Activated CD4-positive, alpha-beta T cell treated with anti-CD3 and anti-CD28 coated beads, Interleukin-10, Interleukin-2, amounts not matched to agents 100 ng/mL and 50 ng/mL, durations not matched to agents 16 hours and 8 hours (primary cell): ENCODE measurements at places on chromosomes 4 and X.

GRCh38 chr4:38235354-38235753, 275.2 kb downstream of the PTTG2 start:
- DNase-seq: no peak

- DNase-seq: peak; percentile 80
Observed at GRCh38 chr4:26885912-26886274, 25.3 kb downstream of the STIM2 start.

- no peak for DNase-seq
Observed at GRCh38 chr4:155541716-155542115, 124.9 kb upstream of the GUCY1A1 start.

DNA sequence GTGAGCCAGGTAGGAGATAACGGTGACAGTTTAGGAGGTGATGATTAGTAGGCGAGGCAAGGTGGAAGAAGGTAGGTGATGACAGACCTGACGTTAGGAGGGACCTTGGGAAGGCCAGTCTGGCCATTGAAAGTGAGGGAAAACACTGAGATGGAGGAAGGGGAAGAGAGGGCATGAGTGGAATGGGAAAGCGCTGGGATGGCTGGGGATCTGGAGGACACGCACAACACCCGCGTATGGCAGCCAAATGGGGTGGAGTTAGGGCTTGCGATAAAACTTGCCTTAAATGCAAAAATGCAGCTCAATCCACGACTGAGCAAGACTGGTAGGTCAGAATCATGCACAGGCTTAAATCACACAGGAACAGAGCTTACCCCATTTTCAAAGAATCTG, 605 bp upstream of the CDKL2 start:
- DNase-seq: no peak

DNA sequence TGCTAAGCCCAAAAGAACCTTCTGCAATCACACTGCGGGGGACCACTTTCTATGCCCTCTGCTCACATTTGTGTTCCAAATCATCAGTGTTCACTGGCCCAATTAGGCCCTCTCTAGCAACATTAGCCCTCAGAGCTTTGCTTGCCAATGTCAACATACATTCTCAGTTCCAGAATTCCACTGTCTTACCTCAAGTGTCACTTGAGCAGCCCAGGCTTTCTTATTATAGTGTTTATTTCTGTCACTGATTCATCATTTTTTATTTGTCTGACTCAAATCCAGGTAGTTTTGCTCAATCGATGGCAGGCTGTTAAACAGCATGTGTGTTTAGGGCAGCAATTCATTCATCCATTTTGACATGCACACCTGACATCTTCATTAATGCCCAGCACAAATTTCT, 291.2 kb downstream of the TEX13A start:
- DNase-seq: no peak

DNA sequence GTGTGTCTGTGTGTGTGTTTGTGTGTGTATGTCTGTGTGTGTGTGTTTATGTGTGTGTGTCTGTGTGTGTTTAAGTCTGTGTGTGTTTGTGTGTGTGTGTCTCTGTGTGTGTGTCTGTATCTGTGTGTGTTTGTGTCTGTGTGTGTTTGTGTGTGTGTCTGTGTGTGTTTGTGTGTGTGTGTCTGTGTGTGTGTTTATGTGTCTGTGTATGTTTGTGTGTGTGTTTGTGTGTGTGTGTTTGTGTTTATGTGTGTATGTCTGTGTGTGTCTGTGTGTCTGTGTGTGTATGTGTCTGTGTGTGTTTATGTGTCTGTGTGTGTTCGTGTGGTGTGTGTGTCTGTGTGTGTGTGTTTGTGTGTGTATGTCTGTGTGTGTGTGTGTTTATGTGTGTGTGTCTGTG, 11.4 kb downstream of the IL9R start:
- no peak for DNase-seq

- DNase-seq: no peak
Observed at GRCh38 chr4:9921326-9921725, 100.0 kb downstream of the SLC2A9 start.

DNA sequence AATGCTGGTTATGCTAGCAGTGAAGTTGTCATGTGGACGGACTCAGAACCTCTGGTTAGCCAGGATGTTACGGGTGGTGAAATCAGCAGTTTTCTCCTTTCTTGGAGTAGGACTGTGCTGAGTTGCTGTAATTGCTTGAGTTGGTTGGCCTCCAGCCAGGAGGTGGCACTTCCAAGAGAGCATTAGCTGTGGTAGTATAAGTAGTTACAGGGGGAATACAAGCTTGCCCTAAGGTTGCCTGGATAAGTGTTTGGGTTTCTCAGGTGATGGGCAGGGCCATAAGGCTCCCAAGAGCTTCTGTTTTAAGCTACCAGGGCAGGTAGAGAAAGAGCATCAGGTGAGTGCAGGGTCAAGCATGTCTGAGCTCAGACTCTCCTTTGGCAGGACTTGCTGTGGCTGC, 103.0 kb downstream of the ZNF518B start:
- DNase-seq: no peak

GRCh38 chr4:119337010-119337409, 15.1 kb upstream of the FABP2 start:
- no peak for DNase-seq

DNA sequence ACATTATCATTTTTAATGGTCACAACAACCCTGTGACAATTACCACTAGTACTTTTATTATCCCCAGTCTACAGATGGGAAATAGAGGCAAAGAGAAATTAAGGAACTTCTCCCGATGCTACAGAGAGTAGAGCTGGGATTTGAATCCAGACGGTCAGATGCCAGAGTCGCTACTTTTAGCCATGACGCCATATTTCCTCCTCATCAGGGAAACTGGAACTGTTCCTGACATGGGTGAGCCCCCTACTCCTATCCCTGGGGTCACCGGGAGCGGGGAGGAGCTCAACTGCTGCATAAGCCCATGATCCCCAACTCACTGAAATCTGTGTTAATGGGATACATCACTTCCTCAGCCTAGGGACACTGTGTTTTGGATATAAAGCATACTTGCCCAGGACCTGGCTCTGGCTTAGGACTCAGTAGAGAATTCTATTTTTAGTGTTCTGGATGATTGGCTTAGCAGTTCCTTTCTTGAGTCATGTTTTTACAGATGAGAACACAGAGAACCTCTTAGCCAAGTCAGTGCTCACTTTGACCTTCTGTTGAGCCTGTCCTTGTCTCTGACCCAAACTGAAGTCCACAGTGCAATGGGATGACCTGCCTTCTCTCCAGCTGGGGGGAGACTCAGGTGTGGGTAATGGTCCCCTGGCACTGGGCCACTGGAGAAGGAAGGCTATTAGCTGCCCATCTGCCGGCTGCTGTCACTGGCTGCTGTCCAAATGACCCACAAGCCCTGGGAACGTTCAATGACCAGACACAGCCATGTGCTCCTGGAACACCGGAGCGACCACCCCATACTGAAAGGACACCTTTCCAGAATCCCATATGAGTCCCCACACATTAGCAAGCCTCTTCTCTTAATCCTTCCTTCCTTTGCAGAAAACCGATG, 90.8 kb upstream of the SHISA3 start:
- DNase-seq: no peak

GRCh38 chr4:129323658-129324057, 227.7 kb downstream of the C4orf33 start:
- DNase-seq: no peak

- no peak for DNase-seq
Observed at GRCh38 chr4:171621646-171622045, 191.6 kb upstream of the GALNTL6 start.

GRCh38 chrX:25022499-25023325, 6.9 kb upstream of the ARX start:
- no peak for DNase-seq

- no peak for DNase-seq
Observed at GRCh38 chrX:6004529-6004928, 224.1 kb downstream of the NLGN4X start.

DNA sequence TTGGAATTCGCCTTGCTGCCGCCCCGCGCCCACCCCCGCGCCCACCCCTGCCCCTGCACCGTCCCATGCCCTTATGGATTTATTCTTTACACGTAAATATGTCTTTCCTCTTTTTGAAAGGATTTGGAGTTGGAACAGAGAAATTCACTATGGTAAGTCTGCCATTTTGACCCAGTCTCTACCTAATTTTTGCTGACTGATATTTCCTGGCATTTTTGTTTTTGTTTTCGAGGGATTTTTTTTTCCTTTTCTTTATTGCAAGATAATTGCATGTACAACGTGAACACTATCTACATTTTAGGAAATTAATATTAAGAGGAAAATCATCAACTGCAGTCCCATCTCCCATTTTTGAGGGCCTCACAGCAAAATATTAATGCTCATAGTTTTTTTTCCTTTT, 468 bp upstream of the SPIN2B start:
- no peak for DNase-seq

DNA sequence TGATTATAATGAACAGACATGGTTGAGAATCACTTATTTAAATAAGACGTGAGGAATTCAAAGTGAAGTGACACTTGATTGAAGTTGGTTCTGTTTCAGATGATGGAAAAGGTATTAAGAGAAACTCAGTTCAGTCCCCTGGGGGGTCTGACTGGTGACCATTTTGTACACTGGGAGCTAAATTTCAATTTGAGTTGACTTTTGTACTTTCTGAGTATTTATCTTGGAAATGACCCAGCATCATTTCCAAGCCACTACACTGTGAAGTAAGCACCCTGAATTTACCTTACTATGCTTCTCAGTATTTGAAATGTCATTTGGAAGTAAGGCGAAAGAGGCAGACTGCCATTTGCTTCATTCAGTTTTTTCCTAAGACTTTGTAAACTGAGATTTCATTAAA, 73.4 kb downstream of the CNOT6L start:
- DNase-seq: no peak

DNA sequence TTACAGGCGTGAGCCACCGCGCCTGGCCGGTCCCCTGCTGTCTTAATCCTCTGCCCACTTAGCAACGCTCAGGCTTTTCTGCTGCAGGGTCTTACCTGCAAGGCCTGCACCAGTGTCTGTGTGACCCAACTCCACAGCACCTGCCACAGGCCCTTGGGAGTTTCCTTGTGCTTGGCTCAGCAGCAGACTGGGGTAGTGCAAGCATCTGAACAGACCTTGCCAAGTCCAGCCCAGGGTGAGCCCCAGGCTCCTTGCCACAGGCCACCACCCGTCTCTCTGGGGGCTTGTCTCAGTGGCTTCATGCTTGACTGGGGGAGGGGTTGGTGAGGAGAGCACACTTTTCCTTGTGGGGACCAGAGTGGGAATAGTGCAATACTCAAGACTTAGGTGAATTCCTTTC, 87.0 kb downstream of the FAM193A start:
- no peak for DNase-seq

DNA sequence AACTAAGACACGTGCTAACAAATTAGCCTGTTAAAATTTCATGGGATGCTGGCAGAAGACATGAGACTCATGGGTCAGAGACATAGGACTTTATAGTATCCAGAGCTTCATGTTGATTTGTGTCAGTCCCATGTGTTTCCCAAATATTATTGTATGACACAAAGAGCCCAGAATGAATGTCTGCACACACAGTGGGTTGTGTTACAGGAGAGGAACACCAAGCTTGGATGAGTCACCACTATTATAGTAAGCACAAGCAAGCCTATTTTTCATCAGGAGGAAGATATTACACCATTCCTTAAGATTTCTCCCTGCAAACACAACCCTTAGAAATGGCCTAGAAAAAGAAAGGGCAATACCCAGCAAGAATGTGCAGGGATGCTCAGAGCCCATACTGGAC, 15.4 kb downstream of the BBS12 start:
- DNase-seq: no peak

DNA sequence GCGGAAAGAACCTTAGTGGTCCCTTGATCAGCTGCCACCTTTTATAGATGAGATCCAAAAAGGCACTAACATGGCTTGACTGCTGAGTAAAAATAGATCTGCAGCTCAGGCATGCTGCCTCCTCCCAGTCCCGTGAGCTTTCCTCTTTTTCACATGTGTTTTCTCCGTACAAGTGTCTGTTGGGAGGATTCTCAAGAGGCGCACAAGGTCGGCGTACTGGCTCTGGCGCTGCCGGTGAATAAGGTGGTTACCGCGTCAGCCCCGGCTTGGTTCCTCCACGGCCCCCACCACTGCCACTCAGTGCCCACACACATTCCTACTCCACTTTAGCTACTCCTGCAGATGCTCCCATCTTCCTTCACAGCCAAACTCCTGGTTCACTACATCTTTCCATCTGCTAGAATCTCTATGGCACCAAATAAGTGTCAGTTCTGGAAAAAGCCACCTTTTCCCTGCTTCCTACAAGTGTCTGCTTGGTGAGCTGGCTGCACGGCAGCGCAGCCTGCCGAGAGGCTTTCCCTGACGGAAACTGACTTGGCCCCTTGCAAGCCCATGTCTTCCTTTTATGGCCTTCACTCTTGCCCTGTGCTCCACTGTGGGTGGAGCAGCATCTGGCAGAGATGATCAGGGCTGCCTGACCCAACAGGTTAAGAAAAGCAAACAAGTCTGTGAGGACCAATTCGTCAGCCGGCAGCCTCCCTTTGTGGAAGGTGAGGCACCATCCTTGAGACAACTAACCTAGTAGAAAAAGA, 99.8 kb downstream of the KLHL8 start:
- DNase-seq: no peak

- DNase-seq: no peak
Observed at GRCh38 chr4:102223461-102223860, 121.8 kb downstream of the SLC39A8 start.

DNA sequence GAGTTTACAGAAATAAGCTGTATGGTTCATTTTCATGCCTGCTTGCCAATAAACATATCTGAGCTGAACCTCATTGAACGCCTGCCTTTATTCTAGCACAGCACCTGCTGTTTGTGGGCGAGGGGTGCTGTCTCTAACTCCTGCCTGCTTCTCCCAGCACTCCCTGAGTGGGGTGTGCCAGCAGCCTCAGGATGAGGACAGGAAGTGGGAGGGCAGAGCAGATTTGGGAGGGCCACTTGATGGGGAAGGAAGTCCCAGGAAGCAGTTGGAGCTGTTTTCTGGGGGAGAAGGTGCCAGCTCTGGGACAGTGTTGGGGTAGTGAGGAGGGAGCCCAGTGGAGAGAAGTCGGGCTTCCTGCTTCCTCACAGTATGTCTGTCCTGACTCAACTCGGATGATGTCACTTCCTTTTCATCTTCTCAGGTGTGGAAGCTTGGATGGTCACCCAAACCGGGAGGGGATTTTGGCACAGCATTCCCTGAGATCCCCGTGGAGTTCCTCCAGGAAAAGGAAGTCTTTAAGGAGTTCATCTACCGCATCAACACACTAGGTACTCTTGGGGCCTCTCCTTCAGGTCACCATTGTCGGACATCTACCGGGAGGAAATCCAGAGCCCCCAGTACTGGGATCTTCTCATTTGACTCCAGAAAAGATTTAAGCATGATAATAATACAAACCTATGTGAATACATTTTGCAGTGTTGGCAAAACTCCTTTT, 29.0 kb upstream of the MSANTD1 start:
- no peak for DNase-seq

DNA sequence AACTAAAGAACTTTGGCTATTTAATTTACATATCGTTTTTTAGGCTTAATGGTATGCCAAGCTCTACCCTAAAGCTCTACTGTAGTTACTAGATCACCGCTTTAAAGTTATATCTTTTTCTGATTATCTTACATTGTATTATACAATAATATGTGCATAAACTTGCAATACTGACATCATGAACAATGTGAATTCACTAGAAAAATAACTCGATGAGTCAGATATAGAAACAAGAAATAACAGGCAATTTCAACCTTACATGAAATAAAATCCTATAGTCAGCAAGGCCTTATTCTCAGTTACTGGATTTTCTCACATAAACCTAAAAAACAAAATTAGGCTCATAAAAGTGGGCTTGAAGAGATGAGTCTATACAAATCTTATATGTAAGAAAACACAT, 32.5 kb downstream of the PDGFC start:
- DNase-seq: no peak
